ENCODE measurements at places on chromosomes 12 and 14. TPM values are rescaled to one million over a fixed set of nuclear protein-coding genes. Genes with fewer than 3 reads are reported as not detected.

DNA sequence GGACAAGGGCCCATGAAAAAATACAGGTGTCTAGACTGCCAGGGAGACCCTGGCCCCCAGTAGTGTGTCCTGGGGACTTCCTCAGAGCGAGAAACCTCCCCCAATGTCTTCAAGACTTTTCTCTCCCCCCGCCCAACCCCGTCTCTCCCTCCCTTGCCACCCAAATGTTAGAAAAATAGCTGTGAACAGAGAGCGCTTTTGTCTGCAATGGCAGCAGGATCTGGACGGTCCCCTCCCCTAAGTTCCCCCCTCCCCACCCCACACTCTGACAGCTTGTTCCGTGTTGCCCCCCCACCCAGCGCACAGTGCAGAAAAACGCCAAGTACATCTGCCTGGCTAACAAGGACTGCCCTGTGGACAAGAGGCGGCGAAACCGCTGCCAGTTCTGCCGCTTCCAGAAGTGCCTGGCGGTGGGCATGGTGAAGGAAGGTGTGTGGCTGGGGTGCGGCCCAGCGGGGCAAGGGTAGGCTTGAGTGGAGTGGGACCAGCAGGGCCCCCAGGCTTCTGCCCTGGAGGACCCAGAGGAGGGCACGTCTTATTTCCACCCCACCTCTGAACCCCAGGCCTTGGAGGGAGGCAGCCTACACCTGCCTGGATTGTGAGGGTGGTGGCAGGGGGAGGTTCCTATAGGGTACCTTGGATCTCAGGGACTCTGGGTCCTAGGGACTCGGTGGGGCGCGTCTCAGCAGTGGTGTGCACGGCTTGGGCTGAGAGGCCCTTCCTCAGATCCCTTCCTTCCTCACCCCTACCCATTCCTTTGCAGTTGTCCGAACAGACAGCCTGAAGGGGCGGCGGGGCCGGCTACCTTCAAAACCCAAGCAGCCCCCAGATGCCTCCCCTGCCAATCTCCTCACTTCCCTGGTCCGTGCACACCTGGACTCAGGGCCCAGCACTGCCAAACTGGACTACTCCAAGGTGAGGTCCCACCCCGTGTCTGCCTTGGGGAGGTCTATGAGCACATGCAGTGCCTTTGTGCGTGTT, 4.8 kb downstream of the NR4A1 start:
- no peak for DNase-seq

Gene TROAP
- 14.3 TPM for total RNA-seq

- no peak for DNase-seq
These were observed 10.3 kb upstream of the SERPINA3 start for GRCh38 chr14:94601884-94602391.

- DNase-seq, result no peak
These were observed 240.5 kb upstream of the KRR1 start for GRCh38 chr12:75751769-75752471.

DNA sequence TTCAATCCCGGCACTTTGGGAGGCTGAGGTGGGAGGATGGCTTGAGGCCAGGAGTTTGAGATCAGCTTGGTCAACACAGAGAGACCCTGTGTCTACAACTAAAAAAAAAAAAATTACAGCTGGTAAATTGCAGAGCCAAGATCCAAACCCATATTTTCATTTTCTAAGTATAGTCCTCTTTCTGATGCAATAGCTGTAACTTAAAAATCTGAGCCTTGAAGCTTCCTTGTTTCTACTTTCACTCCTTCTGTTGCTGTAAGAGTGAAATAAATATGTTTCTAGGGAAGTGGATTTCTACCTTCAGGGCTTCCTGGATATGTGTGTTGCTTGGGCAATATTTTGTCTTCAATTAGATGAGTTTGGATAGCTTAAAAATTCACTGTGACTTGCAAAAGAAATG, 42.0 kb upstream of the PRICKLE1 start:
- DNase-seq, result no peak

DNA sequence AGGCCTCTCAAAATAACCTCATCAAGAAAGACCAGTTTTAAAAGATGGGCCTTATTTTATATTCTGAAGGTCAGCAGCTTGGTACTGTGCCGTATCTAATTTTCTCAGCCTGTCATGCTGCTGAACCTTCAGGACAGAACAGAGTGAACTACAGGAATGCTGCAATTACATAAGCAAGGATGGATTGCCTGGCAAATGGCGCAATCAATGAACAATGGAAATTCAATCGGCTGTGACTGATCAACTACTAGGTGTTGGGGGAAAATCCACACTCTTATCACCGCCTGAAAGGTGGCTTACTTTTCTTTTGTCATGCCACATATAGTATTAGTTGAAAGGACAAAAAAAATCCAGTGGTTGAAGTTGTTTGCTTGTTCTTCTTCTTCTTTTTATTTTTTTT, 8.5 kb downstream of the ACSS3 start:
- DNase-seq, result no peak

GRCh38 chr12:119176267-119177055, 2.3 kb upstream of the HSPB8 start:
- DNase-seq, result peak; percentile 91

GRCh38 chr12:125305231-125305630, 240.0 kb downstream of the AACS start:
- no peak for DNase-seq

Gene SERPINA12
- total RNA-seq, result not detected

- no peak for DNase-seq
These were observed 32.6 kb downstream of the COCH start for GRCh38 chr14:30906752-30907658.

Gene PTPRO
- 0.21 TPM for total RNA-seq

Gene RARG
- 46.5 TPM for total RNA-seq

DNA sequence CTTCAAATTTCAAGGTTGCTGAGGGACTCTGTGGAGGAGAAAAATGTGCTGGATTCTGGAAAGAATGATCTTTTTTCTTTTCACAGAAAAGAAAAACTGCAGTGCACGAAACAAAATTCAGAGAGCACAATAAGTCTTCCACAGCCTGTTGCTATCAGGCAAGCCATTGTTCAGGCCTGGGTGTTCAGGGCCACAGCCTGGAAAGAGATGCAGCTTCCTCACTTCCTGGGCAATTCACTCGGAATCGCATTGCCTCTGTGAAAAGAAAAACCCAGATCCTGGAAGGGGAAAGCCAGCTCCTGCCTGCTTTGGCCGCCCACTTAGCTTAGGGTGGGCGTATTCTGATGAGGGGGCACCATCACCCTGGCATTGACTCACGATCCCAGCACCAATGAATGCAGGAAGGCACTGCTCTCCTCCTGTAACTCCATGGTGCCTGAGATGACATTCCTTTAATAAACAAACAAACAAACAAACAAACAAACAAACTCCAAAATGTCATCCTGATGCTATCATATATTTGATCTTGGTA, 863.9 kb downstream of the BCL11B start:
- DNase-seq, result no peak

DNA sequence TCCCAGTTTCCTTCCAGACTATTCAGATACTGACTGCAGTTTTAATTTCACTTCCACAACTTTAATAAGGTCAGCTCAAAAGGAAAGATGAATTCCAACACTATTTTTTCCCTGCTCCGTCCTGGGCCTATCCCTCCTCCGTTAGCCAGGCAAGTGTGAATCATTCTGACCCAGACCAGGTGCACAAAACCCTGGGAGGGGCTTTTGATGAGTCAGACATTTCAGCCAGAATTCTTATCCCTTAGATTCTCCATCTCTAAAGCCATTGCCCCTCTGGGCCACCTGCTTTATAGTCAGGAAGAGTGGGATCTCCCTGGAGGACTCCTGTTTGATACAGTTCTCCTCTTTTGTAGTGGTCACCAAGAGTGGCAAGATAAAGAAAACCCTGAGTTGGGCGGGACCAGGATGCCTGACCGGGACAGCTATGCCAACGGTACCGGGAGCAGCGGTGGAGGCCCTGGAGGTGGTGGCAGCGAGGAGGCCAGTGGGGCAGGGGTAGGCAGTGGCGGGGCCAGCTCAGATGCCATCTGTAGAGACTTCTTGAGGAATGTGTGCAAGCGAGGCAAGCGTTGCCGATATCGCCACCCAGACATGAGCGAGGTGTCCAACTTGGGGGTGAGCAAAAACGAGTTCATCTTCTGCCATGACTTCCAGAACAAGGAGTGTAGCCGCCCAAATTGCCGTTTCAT, 2.2 kb downstream of the ZC3H10 start:
- DNase-seq, result no peak

Gene KLHL33
- total RNA-seq, result not detected

DNA sequence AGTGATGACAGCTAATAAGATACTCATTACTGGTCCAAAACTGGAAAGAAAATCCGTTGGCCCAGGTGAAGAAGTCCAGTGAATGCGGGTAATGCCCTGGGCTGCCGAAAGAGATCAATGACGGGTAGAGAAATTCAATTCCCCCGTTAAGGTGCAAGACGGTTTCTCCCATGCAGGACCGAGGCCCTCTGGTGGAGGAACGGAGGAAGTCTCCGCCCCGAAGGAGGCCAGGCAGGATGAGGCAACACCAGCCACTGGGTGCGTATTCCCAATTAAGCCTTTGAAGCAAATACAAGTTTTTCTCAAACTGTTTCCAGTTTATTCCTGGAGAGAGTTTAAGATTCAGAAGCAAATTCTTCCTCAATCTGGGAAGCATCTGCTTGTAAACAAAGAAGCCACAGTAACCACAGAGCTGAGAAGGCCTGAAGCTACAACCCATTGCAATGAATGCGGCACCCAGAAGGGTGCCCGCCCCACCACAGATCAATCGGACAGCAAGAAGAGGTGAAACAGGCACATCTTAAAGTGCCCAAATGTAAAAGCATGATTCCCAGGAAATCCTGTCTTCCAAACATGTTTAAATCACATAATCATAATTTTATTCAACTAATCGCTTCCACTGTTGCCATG, 118.5 kb downstream of the TTC7B start:
- peak; percentile 69 for DNase-seq

DNA sequence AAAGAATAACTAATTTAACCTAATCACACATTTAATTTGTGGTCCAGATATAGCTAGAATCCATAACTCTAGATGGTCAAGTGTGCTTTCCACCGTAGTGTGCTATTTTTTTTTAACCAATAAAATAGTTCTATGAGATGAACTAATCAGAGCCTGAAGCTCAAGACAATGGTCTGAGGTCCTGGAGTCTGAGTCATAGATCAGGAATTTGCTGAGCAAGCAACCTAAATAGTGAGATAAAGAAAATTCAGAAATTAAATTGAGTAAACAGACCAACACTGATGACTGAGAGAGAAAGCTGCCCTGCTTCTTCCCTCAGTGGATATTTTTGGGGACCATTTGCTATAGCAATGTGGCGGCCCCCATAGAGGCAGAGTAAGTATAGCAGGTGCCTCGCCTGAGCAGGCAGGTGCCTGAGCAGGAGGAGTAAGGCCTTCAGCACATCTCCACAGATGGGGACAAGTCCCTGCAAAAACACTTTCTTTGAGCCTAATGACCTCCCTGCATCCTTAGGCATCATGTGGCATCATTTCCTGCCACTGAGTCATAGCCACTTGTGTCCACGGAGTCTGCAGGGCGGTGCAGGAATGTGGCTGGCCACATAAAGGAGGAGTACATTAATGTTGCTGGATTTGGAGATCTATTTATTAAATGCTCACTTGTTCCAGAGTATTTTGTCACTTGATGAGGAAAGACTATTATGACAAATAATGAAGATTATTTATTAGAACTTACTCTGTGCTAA, 13.9 kb upstream of the CLEC4E start:
- no peak for DNase-seq

GRCh38 chr12:57730336-57731067, 8.0 kb downstream of the AGAP2 start:
- DNase-seq, result no peak

GRCh38 chr14:103871596-103872480, 24.5 kb upstream of the PPP1R13B start:
- no peak for DNase-seq

DNA sequence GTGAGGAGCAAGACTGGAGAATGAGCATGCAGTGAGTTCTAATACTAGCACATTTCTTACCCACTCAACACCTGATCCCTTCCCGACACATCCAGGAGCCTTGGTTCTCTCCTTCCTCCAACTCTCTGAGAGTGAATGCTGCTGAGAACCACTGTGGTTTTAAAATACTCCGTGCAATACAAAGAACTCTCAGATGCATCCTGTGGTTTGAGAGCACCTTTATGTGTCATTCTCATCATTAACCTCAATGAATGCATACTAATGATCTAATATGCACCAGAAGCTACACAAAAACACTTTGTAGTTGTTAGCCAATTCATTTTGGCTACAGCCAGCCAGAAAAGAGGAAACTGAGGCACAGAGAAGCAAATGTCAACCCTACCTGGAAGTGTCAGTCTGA, 87.6 kb downstream of the GALNT8 start:
- no peak for DNase-seq

Gene PROX2
- total RNA-seq, result not detected

Gene RAN
- total RNA-seq, result 1,033 TPM

Gene STON2
- not detected for total RNA-seq

Gene SCNN1A
- total RNA-seq, result 0.17 TPM

- no peak for DNase-seq
These were observed 759.5 kb upstream of the TBX3 start for GRCh38 chr12:115443351-115443938.

Gene CCDC175
- not detected for total RNA-seq

- DNase-seq, result peak; percentile 4
These were observed 48.8 kb downstream of the SYNE2 start for GRCh38 chr14:63901434-63902085.

DNA sequence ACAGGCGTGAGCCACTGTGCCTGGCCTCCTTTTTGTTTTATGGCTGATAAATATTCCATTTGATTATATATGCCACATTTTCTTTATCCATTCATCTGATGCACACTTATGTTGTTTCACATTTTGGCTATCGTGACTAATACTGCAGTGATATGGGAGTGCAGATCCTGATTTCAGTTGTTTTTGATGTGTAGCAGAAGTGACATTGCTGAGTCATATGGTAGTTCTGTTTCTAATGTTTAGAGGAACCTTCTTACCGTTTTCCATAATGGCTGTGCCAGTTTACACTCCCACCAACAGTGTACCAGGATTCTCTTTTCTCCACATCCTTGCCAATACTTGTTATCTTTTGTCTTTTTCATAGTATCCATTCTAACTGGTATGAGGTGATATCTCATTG, 235.9 kb downstream of the ERC1 start:
- DNase-seq, result no peak

GRCh38 chr12:76531056-76531455, 28.5 kb downstream of the OSBPL8 start:
- DNase-seq, result no peak

Gene TC2N
- 0.18 TPM for total RNA-seq

- no peak for DNase-seq
These were observed 57.4 kb downstream of the BAZ1A start for GRCh38 chr14:34817768-34818167.

- DNase-seq, result no peak
These were observed 6.6 kb downstream of the PLEKHG6 start for GRCh38 chr12:6316921-6317692.

DNA sequence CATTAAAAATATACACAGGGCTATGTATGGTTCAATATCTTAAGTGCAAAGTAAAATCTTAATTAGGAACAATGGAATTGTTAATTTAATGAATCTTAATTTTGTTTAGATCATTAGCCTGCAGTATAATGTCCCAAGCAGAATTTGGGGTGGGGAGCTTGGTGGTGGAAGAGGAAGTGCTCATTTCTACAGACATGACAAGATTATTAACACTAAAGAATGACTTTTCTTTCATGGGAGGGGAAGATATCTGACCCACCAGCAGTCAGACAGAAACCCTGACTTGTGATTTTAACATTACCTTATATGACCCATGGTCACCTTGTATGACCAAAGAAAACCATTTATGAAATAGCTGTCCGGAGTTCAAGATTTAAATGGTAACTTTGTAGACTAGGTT, 41.3 kb upstream of the HIF1A start:
- DNase-seq, result no peak

Gene PLEK2
- total RNA-seq, result 19.4 TPM

- DNase-seq, result no peak
These were observed 59.3 kb downstream of the IFNG start for GRCh38 chr12:68100241-68100640.

Gene ADAMTS20
- not detected for total RNA-seq

Data from HFFc6 (cell line).